ENCODE measurements at places on chromosomes 2 and 18.
A peak's percentile ranks its signal among the peaks of the same experiment; 100 is the strongest.

DNA sequence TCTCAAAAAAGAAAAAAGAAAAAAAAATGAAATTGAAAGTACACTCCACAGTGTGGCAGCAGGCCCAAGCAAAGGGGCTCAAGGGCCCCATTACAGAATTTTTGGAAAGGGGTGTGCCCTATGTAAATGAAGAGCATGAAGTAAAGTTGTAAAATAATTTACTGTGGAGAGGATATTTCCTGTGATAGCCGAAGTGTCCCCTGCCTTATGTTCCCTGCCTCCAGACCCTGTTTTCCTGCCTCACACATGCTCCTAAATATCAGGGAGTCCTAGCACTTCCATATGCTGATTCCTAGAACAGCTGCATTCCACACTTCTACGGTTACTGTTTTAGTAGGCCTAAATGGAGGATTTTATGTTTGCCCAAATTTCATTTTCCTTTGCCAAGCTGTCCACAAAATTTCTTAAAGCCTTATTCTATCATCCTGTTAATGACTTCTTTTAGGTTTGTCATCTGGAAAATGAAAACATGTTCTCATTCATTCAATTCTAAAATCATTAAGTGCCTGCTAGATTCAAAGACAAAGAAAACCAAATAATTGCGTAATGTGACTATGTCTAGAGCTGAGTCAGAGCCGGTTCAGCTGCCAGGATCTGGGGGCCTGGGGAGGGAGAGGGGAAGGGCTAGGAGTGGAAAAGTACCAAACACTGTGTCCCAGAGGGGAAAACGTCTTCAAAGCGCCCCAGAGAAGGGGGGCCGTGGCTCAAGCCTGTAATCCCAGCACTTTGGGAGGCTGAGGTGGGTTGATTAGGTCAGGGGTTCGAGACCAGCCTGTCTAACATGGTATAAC, 25.9 kb upstream of the IMPA2 start:
- no peaks in the 10 kb centered on the region for H3K27me3 ChIP-seq
- no peak overlapping the region for H3K4me3 ChIP-seq
- peaks cover 2% of the 10 kb centered on the region for H3K4me1 ChIP-seq
- H3K27ac ChIP-seq: no peak overlapping the region

DNA sequence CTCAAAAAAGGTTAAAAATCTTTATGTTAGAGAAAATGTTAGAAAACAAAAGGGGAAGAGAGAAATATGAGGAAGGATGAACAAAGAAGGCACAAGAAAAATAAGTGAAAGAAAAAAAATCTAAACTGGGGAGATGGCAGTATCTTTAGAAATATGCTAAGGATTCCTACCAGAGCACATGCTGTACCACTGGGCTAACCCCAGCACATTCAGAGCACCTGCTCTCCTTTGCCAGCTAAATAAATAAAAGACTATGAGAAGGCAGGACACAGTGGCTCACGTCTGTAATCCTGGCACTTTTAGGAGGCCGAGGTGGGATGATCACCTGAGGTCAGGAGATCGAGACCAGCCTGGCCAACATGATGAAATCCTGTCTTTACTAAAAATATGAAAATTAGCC, 92.2 kb upstream of the CDKL4 start:
- no peaks in the 10 kb centered on the region for H3K36me3 ChIP-seq
- DNase-seq: no peak
- H3K4me1 ChIP-seq: no peaks in the 10 kb centered on the region
- H3K27ac ChIP-seq: no peak overlapping the region
- no peak overlapping the region for H3K4me3 ChIP-seq
- no peaks in the 10 kb centered on the region for H3K27me3 ChIP-seq

DNA sequence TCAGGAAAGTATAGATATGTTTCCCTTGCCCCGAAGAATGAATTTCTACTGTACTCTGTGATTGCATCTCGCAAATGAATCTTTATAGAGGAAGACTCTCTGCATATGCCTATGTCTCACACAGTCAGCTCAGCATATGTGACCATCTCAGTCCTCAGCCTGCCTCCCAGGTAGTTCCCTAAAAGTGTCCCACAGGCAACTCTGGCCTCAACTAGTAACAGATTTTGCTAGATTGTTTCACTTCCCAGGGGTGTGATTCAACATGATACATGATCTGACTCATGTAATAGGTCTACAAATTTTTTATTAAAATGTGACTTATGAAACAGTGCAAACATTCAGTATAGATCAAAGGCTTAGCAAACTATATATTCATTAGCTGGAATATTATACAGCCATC, 296.6 kb upstream of the CRIM1 start:
- no peak overlapping the region for H3K27ac ChIP-seq
- no peaks in the 10 kb centered on the region for H3K36me3 ChIP-seq
- DNase-seq: no peak
- peaks cover 7% of the 10 kb centered on the region for H3K27me3 ChIP-seq

GRCh38 chr2:240127191-240127750, 8.8 kb downstream of the COPS9 start:
- no peak overlapping the region for H3K27ac ChIP-seq
- H3K4me1 ChIP-seq: no peaks in the 10 kb centered on the region
- no peak overlapping the region for H3K4me3 ChIP-seq
- DNase-seq: no peak

DNA sequence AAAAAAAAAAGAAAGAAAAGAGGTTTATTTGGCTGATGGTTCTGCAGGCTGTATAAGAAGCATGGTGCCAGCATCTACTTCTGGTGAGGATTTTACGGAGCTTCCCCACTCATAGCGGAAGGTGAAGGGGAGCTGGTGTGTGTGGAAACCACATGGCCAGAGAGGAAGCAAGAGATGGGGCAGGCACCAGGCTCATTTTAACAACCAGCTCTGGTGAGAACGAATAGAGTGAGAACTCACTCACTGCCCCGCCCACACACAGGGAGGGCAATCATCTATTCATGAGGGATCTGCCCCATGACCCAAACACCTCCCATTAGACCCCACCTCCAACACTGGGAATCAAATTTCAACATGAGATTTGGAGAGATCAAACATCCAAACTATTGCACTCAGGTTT, 68.5 kb downstream of the MOGAT1 start:
- H3K27ac ChIP-seq: no peak overlapping the region
- H3K4me3 ChIP-seq: no peak overlapping the region
- H3K4me1 ChIP-seq: peaks cover 15% of the 10 kb centered on the region
- H3K27me3 ChIP-seq: peaks cover 24% of the 10 kb centered on the region

- H3K36me3 ChIP-seq: no peaks in the 10 kb centered on the region
- no peak for DNase-seq
- H3K4me3 ChIP-seq: no peak overlapping the region
- H3K27ac ChIP-seq: no peak overlapping the region
These were observed 195.7 kb downstream of the MTCL1 start for GRCh38 chr18:8901019-8901418.

GRCh38 chr18:52163478-52163877, 176.5 kb upstream of the DCC start:
- no peaks in the 10 kb centered on the region for H3K36me3 ChIP-seq
- no peaks in the 10 kb centered on the region for H3K4me1 ChIP-seq
- H3K27ac ChIP-seq: no peak overlapping the region
- DNase-seq: no peak
- H3K27me3 ChIP-seq: no peaks in the 10 kb centered on the region

GRCh38 chr2:219886615-219887014, 259.2 kb downstream of the SLC4A3 start:
- H3K27ac ChIP-seq: no peak overlapping the region
- H3K4me1 ChIP-seq: no peaks in the 10 kb centered on the region
- DNase-seq: no peak
- H3K27me3 ChIP-seq: no peaks in the 10 kb centered on the region
- H3K4me3 ChIP-seq: no peak overlapping the region

- peak overlapping the region; percentile 83 for H3K27ac ChIP-seq
- DNase-seq: no peak
- no peaks in the 10 kb centered on the region for H3K27me3 ChIP-seq
- no peak overlapping the region for H3K4me3 ChIP-seq
- H3K36me3 ChIP-seq: peaks cover 65% of the 10 kb centered on the region
These were observed 48.0 kb downstream of the COA5 start for GRCh38 chr2:98560256-98560771.

DNA sequence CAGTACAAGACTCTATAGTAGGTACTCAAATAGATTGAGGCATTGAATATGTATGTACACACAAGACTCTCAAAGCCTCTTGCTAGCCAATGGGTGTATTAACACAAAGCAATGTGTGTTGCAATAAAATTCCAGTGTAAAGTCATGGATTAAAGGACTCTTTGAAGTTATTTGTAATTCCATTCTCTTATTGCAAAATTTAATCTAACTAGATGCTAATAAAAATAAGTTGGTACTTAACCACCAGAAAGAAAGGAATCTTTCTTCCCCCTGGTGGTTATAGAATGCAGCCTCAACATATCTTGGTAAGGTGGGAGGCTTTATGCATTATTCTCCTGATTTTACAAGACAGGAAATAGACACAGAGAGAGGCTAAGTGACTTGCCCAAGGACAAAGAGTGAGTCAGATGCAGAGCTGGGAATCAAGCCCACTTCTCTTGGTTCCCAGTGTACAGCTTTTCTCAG, 18.0 kb downstream of the LRP1B start:
- H3K4me1 ChIP-seq: no peaks in the 10 kb centered on the region
- no peaks in the 10 kb centered on the region for H3K36me3 ChIP-seq
- H3K27me3 ChIP-seq: no peaks in the 10 kb centered on the region
- no peak overlapping the region for H3K27ac ChIP-seq
- H3K4me3 ChIP-seq: no peak overlapping the region
- DNase-seq: no peak

- DNase-seq: no peak
- H3K27ac ChIP-seq: no peak overlapping the region
- no peaks in the 10 kb centered on the region for H3K36me3 ChIP-seq
- H3K27me3 ChIP-seq: no peaks in the 10 kb centered on the region
These were observed 82.6 kb upstream of the LYPD1 start for GRCh38 chr2:132752421-132753206.

DNA sequence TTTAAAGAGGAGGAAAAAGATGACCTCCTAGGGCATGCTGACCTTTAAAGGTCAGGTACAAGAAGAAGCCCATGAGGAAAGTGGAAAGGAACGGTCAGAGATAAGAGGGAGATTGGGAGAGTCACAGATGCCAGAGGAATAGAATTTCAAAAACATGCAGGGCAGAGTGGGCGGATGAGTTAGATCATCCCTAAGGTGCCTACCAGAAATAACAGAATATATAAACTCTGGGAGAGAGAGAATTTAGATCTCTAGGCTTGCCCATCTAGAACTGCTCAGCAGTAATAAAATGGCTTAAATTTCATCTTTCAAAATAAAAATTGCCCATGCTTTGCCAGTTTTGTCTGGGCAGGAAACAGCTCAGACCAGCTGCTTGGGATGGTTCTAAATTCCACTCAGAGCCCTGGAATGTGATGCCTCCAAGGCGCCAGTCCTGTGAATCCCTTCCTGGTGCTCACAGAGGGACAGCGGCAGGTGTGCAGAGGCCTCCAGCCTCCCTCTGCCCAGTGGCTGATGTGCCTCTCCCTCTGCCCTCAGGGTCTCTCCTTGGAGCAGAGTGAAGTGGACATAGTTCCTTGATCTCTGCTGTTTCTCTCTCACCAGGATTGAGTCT, 130.9 kb downstream of the ANTXR1 start:
- H3K27me3 ChIP-seq: peaks cover 9% of the 10 kb centered on the region
- no peak overlapping the region for H3K27ac ChIP-seq
- DNase-seq: no peak
- H3K4me3 ChIP-seq: no peak overlapping the region
- H3K36me3 ChIP-seq: no peaks in the 10 kb centered on the region

DNA sequence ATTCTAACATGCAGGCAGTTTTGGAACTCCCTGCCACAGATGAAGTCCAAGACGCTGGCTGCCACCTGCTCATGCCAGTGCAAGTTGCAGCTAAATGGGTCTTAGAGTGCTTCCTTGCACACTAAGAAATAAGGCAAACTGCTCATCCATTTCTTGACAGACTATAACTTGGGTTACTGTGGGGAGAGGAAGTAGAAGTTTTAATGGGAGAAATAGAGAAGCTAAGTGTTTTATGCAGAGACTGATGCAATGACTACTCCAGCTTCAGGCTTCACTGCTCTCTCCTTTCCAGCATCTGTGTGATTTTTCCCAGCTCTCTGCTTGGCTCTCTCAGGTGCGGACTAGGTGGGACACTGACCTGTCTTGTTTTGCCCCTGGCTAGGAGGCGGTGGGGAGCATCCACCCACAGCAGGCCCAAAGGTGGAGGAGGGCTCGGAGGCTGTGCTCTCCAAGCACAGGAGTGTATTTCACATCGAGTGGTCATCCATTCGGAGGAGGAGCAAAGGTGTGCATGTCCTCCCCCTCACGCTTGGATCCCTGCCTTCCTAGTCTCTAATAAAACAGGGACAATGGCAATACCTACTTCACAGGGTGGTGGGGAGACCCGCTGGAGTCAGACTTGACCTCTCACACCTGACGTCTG, 48.2 kb downstream of the SLC14A2 start:
- H3K27ac ChIP-seq: no peak overlapping the region
- no peaks in the 10 kb centered on the region for H3K36me3 ChIP-seq
- peaks cover 44% of the 10 kb centered on the region for H3K4me1 ChIP-seq
- H3K27me3 ChIP-seq: peaks cover 34% of the 10 kb centered on the region

GRCh38 chr2:142827170-142827569, 50.3 kb upstream of the KYNU start:
- H3K4me1 ChIP-seq: no peaks in the 10 kb centered on the region
- DNase-seq: no peak

- peaks cover 56% of the 10 kb centered on the region for H3K4me1 ChIP-seq
- DNase-seq: no peak
- H3K4me3 ChIP-seq: no peak overlapping the region
- peaks cover 8% of the 10 kb centered on the region for H3K36me3 ChIP-seq
- H3K27ac ChIP-seq: no peak overlapping the region
- H3K27me3 ChIP-seq: no peaks in the 10 kb centered on the region
These were observed 189.2 kb downstream of the FAM210A start for GRCh38 chr18:13537022-13537780.

GRCh38 chr2:144946263-144946662, 426.3 kb upstream of the ZEB2 start:
- H3K27me3 ChIP-seq: no peaks in the 10 kb centered on the region
- DNase-seq: no peak
- no peak overlapping the region for H3K27ac ChIP-seq
- H3K36me3 ChIP-seq: no peaks in the 10 kb centered on the region

DNA sequence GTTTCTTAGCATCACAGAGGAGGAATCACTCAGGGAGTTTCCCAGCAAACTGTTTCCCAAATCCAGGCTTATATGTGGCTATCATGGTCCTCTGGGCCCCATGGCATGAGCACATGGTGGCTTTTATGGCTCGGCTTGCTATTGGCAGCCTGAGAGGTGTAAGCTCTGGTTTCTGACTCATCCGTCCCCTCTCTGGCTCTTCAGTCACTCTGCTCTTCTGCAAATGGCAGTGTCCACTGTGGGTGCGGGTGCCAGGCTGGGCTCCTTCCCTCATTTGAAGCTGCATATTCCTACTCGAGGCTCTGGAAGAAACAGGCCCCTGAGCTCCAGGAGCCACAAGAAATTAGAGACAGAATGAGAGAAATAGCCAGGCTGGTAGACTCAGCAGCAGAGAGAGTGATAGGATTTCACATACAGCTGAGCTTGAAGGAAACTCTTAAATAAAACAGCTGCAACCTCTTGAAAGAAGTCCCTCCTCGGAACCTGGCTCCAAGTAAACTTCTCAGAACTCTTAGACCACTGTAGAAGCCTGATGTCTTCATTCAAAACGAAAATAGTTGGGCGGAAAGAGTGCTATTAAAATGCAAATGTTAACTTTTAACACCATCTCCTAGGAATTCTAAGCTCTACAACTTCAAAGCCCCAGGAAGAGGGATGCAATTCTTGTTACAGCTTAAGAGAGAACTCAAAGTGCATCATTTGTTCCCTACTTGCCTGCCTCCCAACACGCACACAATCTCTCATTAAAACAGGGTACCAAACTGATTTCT, 212.6 kb upstream of the SP5 start:
- no peak overlapping the region for H3K4me3 ChIP-seq
- peaks cover 35% of the 10 kb centered on the region for H3K4me1 ChIP-seq
- H3K36me3 ChIP-seq: no peaks in the 10 kb centered on the region
